Muscle of leg (tissue), 16 donors: ENCODE measurements at places on chromosomes 6 and 20. TPM values are rescaled to one million over a fixed set of nuclear protein-coding genes. Genes with fewer than 3 reads are reported as not detected.

Gene SNAP91
- 2.3 TPM for total RNA-seq

Gene ULBP1
- total RNA-seq = 0.13 TPM

Gene BCAS4
- 4.0 TPM for total RNA-seq

Gene ZNF512B
- total RNA-seq = 15.5 TPM

Gene LY6G6F
- not detected for total RNA-seq

Gene ZNF184
- total RNA-seq = 15.1 TPM

Gene SLC22A2
- 0.04 TPM for total RNA-seq

- H3K4me3 ChIP-seq = no peak overlapping the region
- H3K4me1 ChIP-seq = no peaks in the 10 kb centered on the region
- no peaks in the 10 kb centered on the region for H3K36me3 ChIP-seq
- H3K27ac ChIP-seq = no peak overlapping the region
- DNase-seq = no peak
These were observed 345.5 kb downstream of the THBS2 start for GRCh38 chr6:168908166-168908565.

DNA sequence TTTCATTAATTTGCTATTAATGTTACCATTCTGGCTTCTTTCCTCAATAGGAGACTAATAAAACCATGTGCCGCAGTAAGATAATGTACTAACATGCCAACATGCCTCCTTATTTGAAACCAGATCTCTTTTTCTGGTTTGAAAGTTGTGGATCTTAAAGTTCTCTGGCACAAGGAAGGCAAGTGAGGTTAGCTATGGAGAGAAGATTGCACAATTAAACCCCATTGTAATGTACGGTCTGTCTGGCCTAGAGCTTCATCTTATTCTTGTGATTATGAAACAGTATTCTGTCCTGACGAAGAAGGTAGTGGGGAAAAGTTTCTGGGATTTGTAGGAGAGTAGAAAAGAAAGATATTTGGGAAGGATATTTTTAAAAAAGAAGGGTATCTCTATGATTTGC is 68.4 kb downstream of the EYA4 start:
- no peak overlapping the region for H3K27ac ChIP-seq
- DNase-seq = no peak
- H3K36me3 ChIP-seq = no peaks in the 10 kb centered on the region
- no peak overlapping the region for H3K4me3 ChIP-seq

GRCh38 chr20:19431316-19431700 is 218.9 kb downstream of the SLC24A3 start:
- no peak for DNase-seq
- H3K27ac ChIP-seq = no peak overlapping the region
- H3K4me3 ChIP-seq = no peak overlapping the region
- H3K27me3 ChIP-seq = no peaks in the 10 kb centered on the region

DNA sequence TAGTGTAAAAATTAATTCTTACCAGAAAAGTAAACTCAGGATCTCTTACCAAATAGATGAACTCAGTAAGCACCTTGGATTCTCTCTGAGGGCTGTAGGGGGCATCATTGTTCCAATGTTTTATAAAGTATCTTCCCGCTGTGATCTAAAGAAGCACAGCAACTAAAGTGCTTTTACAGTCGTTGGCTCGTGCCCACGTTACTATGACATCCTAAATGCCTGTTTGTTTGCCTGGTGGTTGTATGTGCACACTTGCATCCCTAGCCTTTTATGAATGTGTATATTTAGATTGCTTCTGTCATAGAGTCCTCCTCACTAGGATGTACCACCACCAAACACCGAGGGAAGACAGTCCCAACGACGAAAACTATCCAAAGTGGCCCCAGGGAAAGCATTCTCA is 34.5 kb downstream of the SLX4IP start:
- H3K4me3 ChIP-seq = no peak overlapping the region
- no peaks in the 10 kb centered on the region for H3K27me3 ChIP-seq
- peak overlapping the region; percentile 23 for H3K27ac ChIP-seq
- H3K36me3 ChIP-seq = no peaks in the 10 kb centered on the region
- peak; percentile 97 for DNase-seq

DNA sequence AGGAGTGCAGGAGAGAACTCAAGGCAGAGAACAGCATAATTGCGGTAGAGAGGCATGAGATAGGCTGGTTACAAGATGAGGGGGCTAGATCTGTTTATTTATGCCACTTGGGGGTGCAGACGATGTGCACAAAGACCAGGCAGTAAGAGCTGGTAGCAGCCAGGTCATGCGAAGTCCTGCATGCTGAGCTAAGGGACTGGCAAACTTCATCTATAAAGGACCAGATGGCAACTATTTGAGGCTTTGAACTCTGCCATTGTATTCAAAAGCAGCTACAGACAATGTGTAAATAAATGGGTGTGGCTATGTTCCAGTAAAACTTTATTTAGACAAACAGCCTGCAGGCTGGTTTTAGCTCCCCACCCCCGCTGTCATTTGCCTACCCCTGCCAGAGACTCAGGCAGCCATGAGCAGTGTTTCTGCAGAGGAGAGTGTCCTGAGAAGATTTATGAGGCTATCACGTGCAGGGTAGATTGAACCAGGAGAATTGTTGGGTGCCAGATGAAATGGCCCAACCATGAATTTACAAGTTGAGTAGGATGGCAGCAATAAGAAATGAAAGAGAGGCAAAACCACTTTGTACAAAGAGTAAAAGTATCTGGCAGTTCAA is 253.4 kb upstream of the MOCS1 start:
- peaks cover 7% of the 10 kb centered on the region for H3K27me3 ChIP-seq
- H3K4me3 ChIP-seq = no peak overlapping the region
- no peak for DNase-seq
- H3K4me1 ChIP-seq = no peaks in the 10 kb centered on the region
- no peaks in the 10 kb centered on the region for H3K36me3 ChIP-seq

DNA sequence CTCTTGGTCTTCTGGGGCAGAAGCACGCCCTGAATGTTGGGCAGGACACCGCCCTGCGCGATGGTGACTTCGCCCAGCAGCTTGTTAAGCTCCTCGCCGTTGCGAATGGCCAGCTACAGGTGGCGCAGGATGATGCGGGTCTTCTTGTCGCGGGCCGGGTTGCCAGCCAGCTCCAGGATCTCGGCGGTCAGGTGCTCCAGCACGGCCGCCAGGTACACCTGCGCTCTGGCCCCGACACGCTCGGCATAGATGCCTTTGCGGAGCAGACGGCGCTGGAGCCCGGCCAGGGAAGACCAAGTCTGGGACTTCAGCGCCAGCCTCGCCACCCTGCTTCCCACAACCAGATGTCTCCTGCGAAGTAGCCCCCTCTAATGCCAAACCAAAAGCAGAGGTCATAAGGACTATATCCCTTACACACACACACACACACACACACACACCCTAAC is 8.0 kb upstream of the SLC17A3 start:
- H3K4me3 ChIP-seq = no peak overlapping the region
- H3K27ac ChIP-seq = no peak overlapping the region
- H3K27me3 ChIP-seq = peaks cover 6% of the 10 kb centered on the region
- H3K36me3 ChIP-seq = no peaks in the 10 kb centered on the region
- peak; percentile 1 for DNase-seq
- no peaks in the 10 kb centered on the region for H3K4me1 ChIP-seq

- H3K4me3 ChIP-seq = no peak overlapping the region
- DNase-seq = no peak
- H3K36me3 ChIP-seq = no peaks in the 10 kb centered on the region
- H3K4me1 ChIP-seq = peaks cover 6% of the 10 kb centered on the region
- H3K27ac ChIP-seq = no peak overlapping the region
These were observed 2.5 kb upstream of the KATNA1 start for GRCh38 chr6:149651056-149651455.

GRCh38 chr6:252775-253535 is 39.3 kb upstream of the DUSP22 start:
- H3K36me3 ChIP-seq = no peaks in the 10 kb centered on the region
- DNase-seq = no peak
- H3K27me3 ChIP-seq = no peaks in the 10 kb centered on the region
- no peak overlapping the region for H3K4me3 ChIP-seq
- H3K4me1 ChIP-seq = no peaks in the 10 kb centered on the region
